ENCODE measurements at places on chromosomes 11 and 22.

- no peak for DNase-seq
Measured at GRCh38 chr11:65430406-65431217, 8.0 kb downstream of the NEAT1 start.

DNA sequence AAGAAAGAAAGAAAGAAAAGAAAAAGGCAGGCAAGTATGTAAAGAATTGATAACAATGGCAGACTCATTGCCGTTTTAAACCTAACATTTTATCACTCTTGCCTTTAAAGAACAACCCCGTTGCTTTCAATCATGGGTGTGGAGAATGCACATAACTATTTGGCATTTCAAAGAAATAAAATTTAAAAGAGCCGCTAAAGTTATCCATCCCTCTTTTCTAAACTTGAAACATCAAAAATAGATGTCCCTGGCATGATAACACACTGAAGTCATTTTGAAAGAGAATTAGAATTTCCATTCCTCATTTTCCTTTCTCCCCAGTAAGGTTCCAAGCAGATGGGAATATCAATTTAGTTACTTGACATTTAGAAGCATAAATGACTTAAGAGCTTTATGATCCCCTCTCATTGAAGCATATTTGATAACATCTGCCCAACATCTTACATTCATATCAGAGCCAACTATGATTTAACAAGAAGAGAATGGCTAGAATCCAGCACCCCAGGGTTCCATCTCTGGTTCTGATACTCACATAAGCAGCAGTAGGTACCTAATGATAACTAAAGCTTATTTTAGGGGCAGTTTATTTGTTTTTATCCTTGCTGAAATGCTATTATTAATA, 529.6 kb upstream of the LRRC4C start:
- DNase-seq: no peak

GRCh38 chr22:39627865-39628562, 57.5 kb downstream of the CACNA1I start:
- DNase-seq: no peak

- no peak for DNase-seq
Measured at GRCh38 chr11:909406-909805, 1.2 kb downstream of the CHID1 start.

- DNase-seq: no peak
Measured at GRCh38 chr11:74102321-74102720, 68.5 kb downstream of the C2CD3 start.
